Activated CD4-positive, alpha-beta T cell treated with anti-CD3 and anti-CD28 coated beads, Interleukin-2, amount 10 ng/mL, durations not matched to agents 7 days and 5 days (primary cell): ENCODE measurements at places on chromosomes 13 and 19.

DNA sequence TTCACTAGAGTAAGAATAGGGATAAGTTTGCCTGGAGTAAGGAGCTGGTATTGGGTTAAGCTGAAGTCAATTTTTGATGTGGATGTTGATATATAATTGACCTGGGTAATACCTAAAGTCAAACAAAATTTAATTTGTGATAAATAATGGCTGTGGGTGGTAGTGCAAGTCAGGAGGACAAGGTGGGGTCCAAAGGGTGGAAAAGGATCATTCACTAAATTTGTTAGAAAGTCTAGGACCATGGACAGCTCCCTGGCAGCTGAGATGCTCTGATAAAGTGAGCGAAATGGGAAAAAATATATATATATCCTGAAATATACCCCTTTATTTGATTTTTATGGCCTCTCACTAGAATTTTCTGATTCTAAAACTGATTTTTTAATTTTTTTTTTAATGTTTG is 463.5 kb downstream of the GPC6 start:
- H3K4me3 ChIP-seq: no peak overlapping the region
- H3K27me3 ChIP-seq: no peaks in the 10 kb centered on the region
- no peaks in the 10 kb centered on the region for H3K36me3 ChIP-seq
- H3K4me1 ChIP-seq: no peaks in the 10 kb centered on the region
- no peak overlapping the region for H3K27ac ChIP-seq

- peak; percentile 14 for DNase-seq
- no peak overlapping the region for H3K4me3 ChIP-seq
- H3K36me3 ChIP-seq: no peaks in the 10 kb centered on the region
- H3K27me3 ChIP-seq: no peaks in the 10 kb centered on the region
- no peaks in the 10 kb centered on the region for H3K4me1 ChIP-seq
Observed at GRCh38 chr19:4556597-4557127, 2.8 kb downstream of the SEMA6B start.

DNA sequence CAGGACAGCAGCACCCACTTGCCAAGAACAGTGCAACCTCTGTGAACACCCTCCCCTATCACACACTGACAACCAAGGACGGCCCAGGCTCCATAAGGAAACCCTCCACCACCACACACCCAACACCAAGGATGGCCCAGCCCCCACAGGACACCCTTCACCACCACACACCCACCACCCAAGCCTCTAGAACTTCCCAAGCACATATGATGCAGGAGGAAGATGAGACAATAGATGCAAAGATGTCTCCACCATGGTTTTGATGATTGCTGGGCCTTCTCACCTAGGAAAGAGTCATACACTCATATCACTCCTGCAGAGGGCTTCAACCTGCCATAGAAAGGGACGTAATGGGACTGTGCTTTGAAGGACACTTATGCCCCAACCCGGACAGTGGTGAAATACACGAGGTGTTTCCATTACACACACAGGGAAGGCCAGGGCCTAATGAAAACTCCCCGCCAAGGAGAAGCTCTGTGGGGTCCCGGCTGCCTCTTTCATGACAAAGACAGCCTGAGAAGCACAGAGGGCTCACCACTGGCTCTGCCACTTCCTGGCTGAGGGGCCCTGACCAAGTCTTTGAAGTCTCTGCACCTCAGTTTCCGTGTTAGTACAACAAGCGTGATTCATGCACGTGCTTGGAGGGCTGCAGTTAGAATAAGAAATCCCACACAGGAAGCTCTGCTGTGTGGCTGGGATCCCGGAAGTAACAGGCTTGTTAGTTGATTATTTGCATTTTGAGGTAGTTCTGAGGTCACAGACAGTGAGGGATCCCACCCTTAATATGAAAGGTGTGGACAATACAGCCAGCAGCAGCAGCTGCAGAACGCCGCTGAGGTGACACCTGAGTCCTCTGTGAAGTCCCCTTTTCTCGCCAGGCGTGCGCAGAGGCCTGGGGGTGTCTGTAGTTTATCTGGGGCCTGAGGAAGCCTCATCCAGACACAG is 61.9 kb upstream of the ATP12A start:
- H3K4me3 ChIP-seq: no peak overlapping the region
- peak overlapping the region; percentile 87 for H3K27ac ChIP-seq
- H3K4me1 ChIP-seq: peaks cover 39% of the 10 kb centered on the region
- DNase-seq: peak; percentile 64
- H3K27me3 ChIP-seq: no peaks in the 10 kb centered on the region

GRCh38 chr19:29088761-29089160 is 124.2 kb downstream of the UQCRFS1 start:
- no peaks in the 10 kb centered on the region for H3K36me3 ChIP-seq
- no peak overlapping the region for H3K27ac ChIP-seq
- no peak for DNase-seq
- H3K4me1 ChIP-seq: no peaks in the 10 kb centered on the region

GRCh38 chr19:4115050-4115817 is 8.7 kb downstream of the MAP2K2 start:
- peaks cover 57% of the 10 kb centered on the region for H3K36me3 ChIP-seq
- DNase-seq: peak; percentile 86
- no peaks in the 10 kb centered on the region for H3K27me3 ChIP-seq
- H3K4me3 ChIP-seq: peak overlapping the region; percentile 56

GRCh38 chr13:100773923-100774663 is 99.5 kb upstream of the TMTC4 start:
- H3K36me3 ChIP-seq: no peaks in the 10 kb centered on the region
- H3K27ac ChIP-seq: no peak overlapping the region
- no peak for DNase-seq
- peaks cover 9% of the 10 kb centered on the region for H3K4me1 ChIP-seq
- no peak overlapping the region for H3K4me3 ChIP-seq

GRCh38 chr19:46049597-46049996 is 8.8 kb upstream of the IGFL4 start:
- H3K4me1 ChIP-seq: no peaks in the 10 kb centered on the region
- H3K36me3 ChIP-seq: no peaks in the 10 kb centered on the region
- H3K4me3 ChIP-seq: no peak overlapping the region
- H3K27me3 ChIP-seq: peaks cover 76% of the 10 kb centered on the region
- DNase-seq: no peak

GRCh38 chr13:89372193-89372592 is 1701.0 kb downstream of the SLITRK5 start:
- no peaks in the 10 kb centered on the region for H3K36me3 ChIP-seq
- H3K4me3 ChIP-seq: no peak overlapping the region
- no peaks in the 10 kb centered on the region for H3K27me3 ChIP-seq
- H3K27ac ChIP-seq: no peak overlapping the region
- no peaks in the 10 kb centered on the region for H3K4me1 ChIP-seq

DNA sequence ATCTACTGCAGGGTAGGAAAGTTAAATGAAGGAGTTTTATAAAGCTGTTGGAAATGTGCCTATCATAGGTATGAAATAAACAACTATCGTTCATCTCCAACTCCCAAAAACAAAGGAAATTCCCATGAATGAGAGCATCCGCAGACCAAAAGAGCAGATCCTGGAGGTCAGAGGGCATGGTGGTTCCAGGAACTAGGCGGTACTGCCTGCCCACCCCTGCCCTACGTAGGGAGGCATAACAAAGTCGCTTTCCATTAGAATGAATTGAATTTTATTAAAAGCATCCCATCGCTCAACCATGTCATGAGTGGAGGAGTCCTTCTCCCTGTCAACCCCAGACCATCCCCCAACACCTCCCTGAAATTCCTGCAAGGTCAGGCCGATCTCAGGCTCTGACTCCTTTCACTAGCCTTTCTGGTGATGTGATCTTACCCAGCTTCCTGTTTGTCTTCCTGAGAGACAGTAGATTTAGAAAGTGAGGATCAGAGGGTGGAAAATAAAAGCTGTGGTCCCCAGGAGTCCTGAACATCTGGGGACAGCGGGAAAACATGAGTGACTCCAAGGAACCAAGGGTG is at the start of gene CLEC4M:
Gene CLEC4M (plus strand): TSS at position 525 of the 575 bp plus-strand sequence. CDS start 24 bp downstream, at position 549.
- H3K27ac ChIP-seq: no peak within 1 kb of the TSS
- peaks cover 6% of the 10 kb centered on the region for H3K36me3 ChIP-seq
- DNase-seq: no peak

DNA sequence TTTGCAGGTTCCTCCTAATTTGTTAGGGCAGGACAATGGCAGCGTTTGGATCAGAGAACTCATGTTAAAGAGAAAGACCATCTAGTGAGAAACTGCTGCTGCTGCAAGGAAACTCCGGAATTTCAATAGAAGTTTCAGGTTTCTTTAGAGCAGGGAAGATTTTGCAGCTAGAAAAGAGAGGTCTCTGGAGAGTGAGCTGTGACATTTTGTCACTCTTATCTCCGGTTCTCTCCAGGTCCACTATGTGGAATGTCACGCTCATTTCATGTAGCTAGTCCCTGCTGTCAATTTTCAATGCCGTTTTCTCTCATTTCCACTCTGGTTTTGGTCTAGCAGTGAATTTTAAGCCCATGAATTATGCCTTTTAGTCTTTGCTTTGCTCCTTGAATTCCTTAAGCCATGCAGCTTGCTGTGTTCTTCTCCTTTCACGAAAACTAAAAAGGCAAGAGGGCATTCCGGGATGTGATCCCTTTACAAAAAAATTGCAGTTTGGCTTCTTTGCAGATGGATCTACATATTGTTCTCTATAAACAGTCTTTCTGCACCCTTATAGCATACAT is 46.7 kb upstream of the POSTN start:
- H3K27ac ChIP-seq: no peak overlapping the region
- no peaks in the 10 kb centered on the region for H3K27me3 ChIP-seq
- no peaks in the 10 kb centered on the region for H3K36me3 ChIP-seq
- no peak overlapping the region for H3K4me3 ChIP-seq
- H3K4me1 ChIP-seq: no peaks in the 10 kb centered on the region
- DNase-seq: no peak

- H3K36me3 ChIP-seq: peaks cover 68% of the 10 kb centered on the region
- H3K4me3 ChIP-seq: peak overlapping the region; percentile 55
- no peaks in the 10 kb centered on the region for H3K27me3 ChIP-seq
- peak; percentile 66 for DNase-seq
- H3K4me1 ChIP-seq: peaks cover 59% of the 10 kb centered on the region
Observed at GRCh38 chr13:46160471-46161066, 21.4 kb downstream of the LCP1 start.

GRCh38 chr19:52786078-52786463 is 520 bp downstream of the ZNF600 start:
- DNase-seq: no peak
- peak overlapping the region; percentile 88 for H3K27ac ChIP-seq
- H3K4me1 ChIP-seq: peaks cover 28% of the 10 kb centered on the region
- H3K4me3 ChIP-seq: peak overlapping the region; percentile 88
- no peaks in the 10 kb centered on the region for H3K27me3 ChIP-seq
- H3K36me3 ChIP-seq: peaks cover 44% of the 10 kb centered on the region

DNA sequence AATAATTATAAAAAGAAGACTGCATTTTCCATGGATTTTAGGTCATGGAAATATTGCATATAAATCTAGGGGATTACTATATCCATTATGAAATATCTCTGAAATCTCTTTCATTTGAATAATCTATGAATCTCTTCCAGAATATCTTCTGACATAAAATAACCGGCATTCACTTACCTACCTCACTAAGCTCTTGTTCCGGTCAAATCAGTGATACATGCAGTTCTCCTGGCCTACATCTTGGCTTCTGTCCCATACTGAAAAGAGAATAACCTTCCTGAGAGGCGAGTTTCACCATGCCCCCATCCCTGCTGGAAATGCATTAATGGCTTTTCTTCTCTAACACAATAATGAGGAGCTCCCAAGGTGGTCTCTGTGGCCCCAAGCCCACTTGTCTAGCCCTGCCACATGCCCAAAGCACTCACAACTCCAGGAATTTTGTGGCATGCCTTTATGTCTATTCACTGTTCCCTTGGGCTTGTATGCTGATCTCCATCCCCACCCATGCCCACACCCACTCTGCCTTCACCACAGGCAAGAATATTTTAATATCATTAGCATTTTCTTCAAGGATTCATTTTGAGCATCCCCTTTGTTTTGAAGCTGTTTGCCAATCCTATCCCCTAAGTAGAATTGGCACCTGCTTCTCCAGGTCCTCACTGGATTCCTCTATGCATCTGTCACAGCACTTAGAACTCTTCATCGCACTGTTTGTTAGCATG is 401.6 kb downstream of the COG6 start:
- no peak overlapping the region for H3K4me3 ChIP-seq
- DNase-seq: no peak
- no peaks in the 10 kb centered on the region for H3K36me3 ChIP-seq
- no peak overlapping the region for H3K27ac ChIP-seq
- peaks cover 2% of the 10 kb centered on the region for H3K27me3 ChIP-seq
- peaks cover 4% of the 10 kb centered on the region for H3K4me1 ChIP-seq

GRCh38 chr19:7869453-7869909 is 4.7 kb downstream of the PRR36 start:
- peak overlapping the region; percentile 57 for H3K27ac ChIP-seq
- H3K36me3 ChIP-seq: no peaks in the 10 kb centered on the region
- peak overlapping the region; percentile 59 for H3K4me3 ChIP-seq
- DNase-seq: peak; percentile 75
- H3K4me1 ChIP-seq: peaks cover 44% of the 10 kb centered on the region
- H3K27me3 ChIP-seq: peaks cover 37% of the 10 kb centered on the region

GRCh38 chr13:113322890-113323651 is 26.0 kb downstream of the LAMP1 start:
- no peak overlapping the region for H3K27ac ChIP-seq
- H3K27me3 ChIP-seq: no peaks in the 10 kb centered on the region
- H3K4me3 ChIP-seq: no peak overlapping the region
- H3K36me3 ChIP-seq: peaks cover 31% of the 10 kb centered on the region

DNA sequence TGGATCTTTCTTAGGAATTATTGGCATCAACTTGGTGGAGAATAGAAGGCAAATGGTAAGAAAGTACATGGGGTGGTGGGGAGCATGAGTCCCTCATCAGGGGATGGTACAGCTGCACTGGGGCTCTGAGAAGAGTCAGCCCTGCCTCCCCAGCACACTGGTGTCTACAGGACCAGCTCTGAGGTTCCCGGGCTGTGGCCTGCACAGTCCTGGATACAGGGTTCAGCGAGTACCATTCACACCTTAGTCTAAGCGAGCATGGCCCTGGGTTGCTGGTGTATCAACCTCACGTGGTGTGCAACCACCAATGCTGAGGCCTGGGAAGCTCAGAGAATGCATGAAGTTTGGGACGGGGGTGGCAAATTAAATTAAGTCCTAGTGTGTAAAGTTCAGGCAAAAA is 10.1 kb downstream of the TMEM255B start:
- H3K27me3 ChIP-seq: no peaks in the 10 kb centered on the region
- H3K4me3 ChIP-seq: no peak overlapping the region
- no peak for DNase-seq
- no peaks in the 10 kb centered on the region for H3K36me3 ChIP-seq
- H3K27ac ChIP-seq: no peak overlapping the region

DNA sequence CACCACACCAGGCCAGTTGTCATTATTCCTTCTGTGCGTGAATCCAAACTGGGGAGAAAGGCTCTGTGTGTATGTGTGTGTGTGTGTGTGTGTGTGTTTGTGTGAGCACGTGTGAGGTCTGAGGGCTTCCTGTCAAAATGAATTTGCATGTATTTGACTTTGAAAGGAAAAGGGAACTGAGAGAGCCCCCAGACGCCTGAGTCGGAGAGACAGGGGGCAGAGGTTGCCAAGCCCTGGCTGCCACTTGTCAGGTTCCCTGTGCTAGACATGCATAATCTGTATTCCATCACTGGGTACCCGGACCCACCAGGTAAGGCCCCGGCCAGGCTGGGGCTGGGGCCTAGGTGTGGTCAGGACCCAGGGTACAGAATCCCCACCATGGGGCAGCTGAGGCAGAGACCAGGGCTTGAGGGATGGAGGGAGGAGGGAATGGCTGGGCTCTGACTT is at the start of gene CLEC17A:
Gene CLEC17A (plus strand): TSS at position 191 of the 447 bp plus-strand sequence. CDS start 77 bp downstream, at position 268.
- no peak within 1 kb of the TSS for H3K4me3 ChIP-seq
- H3K36me3 ChIP-seq: no peaks in the 10 kb centered on the region
- no peak within 1 kb of the TSS for H3K27ac ChIP-seq
- H3K4me1 ChIP-seq: peaks cover 3% of the 10 kb centered on the region
- H3K27me3 ChIP-seq: no peaks in the 10 kb centered on the region
- no peak for DNase-seq
